ENCODE measurements at places on chromosomes 6 and 20. TPM values are rescaled to one million over a fixed set of nuclear protein-coding genes. Genes with fewer than 3 reads are reported as not detected.
A peak's percentile ranks its signal among the peaks of the same experiment; 100 is the strongest.

GRCh38 chr20:54028276-54029011, 42.0 kb downstream of the BCAS1 start:
- H3K4me1 ChIP-seq = no peaks in the 10 kb centered on the region
- no peak overlapping the region for H3K27ac ChIP-seq
- H3K27me3 ChIP-seq = peaks cover 16% of the 10 kb centered on the region
- H3K4me3 ChIP-seq = no peak overlapping the region
- no peaks in the 10 kb centered on the region for H3K36me3 ChIP-seq
- no peak for DNase-seq

DNA sequence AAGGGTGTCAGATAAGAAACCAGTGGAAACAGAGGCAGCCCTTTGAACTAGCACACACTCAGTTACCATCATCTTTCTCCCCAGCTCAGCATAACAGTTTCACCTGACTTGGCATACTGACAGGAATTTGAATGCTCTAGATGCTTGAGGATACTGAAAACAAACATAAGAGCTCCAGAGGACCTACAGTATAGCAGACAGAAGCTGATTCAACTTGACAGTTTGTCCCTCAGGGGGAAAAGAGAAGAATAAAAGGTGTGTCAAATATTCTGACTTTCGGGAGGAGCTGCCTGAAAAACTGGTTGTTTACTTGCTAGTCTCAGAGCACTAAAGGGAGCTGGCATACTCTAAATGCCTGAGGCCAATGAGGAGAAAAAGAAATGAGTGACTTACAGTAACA, 35.1 kb downstream of the EYS start:
- no peaks in the 10 kb centered on the region for H3K36me3 ChIP-seq
- H3K27ac ChIP-seq = no peak overlapping the region
- peaks cover 1% of the 10 kb centered on the region for H3K27me3 ChIP-seq
- H3K4me1 ChIP-seq = no peaks in the 10 kb centered on the region
- no peak overlapping the region for H3K4me3 ChIP-seq

FKBP1C gene
- 0.68 TPM for total RNA-seq

ASIP gene
- not detected for total RNA-seq

EEF1E1 gene
- total RNA-seq = 42.8 TPM

- peak overlapping the region; percentile 81 for H3K4me3 ChIP-seq
- peaks cover 8% of the 10 kb centered on the region for H3K27me3 ChIP-seq
- peaks cover 29% of the 10 kb centered on the region for H3K36me3 ChIP-seq
- H3K27ac ChIP-seq = peak overlapping the region; percentile 56
These were observed 10.8 kb upstream of the SNHG17 start for GRCh38 chr20:38445901-38446425.

- H3K27ac ChIP-seq = peak overlapping the region; percentile 45
- no peak for DNase-seq
- peak overlapping the region; percentile 2 for H3K4me3 ChIP-seq
- no peaks in the 10 kb centered on the region for H3K36me3 ChIP-seq
- H3K27me3 ChIP-seq = no peaks in the 10 kb centered on the region
These were observed 58.6 kb upstream of the ZNF217 start for GRCh38 chr20:53652090-53652858.

IRAK1BP1 gene
- total RNA-seq = 2.6 TPM

Measured in HFFc6 (cell line).